ENCODE measurements at places on chromosomes 7 and 10.

DNA sequence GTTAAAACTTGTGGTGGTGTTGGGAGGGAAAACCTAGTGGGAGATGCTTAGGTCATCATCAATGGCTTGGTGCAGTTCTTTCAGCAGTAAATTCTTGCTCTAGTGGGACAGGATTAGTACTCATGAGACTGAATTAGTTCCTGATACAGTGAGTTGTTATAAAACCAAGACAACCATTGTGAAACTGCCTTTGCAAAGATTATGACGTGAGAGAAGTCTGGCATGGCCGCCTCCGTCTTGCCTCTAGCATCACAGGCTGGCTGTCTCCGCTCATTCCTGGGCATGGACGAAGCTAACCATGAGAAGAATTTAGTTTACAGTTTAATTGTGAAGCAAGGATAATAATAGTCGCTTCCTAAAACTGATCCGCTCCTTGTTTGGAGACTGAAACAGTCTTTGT lies 186.4 kb downstream of the KIF20B start:
- no peak for DNase-seq

DNA sequence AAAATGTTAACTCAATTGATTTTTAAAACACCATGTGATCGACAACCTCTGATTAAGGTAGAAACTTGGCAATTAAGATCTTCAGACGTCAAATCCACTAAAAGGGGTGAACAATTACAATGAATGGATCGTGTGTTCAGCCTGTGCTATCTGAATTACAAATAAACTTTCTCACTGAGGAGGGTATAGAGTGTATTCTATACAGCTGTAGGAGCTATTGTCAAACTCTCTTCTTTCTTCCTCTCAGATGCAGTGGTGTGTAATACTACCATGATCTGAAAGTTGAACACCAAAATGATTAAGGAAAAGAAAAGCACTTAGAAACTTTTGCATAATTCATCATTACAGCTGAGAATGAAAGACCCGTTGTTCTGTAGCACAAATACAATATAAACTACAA lies 32.2 kb upstream of the MACC1 start:
- DNase-seq = no peak

DNA sequence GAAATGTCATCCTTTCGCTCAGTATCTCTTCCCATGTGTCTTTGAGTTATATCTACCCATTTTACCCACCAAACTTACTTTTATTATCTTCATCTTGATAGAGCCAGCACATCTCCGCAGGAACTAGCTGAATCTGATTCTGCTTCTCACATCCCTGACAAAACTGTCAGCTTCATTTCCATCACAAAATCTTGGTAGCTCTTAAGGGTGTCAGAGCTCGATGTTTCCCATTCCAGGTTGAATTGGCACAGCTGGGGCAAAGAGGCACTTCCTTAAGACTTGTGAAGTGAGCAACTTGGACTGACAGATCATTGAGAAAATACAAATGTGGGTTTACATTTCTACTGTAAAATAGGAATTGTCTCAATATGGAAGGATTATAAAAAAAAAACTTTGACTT lies 434.5 kb downstream of the SUGCT start:
- DNase-seq = no peak

- DNase-seq = no peak
Observed at GRCh38 chr7:69129524-69129923, 468.8 kb upstream of the AUTS2 start.

DNA sequence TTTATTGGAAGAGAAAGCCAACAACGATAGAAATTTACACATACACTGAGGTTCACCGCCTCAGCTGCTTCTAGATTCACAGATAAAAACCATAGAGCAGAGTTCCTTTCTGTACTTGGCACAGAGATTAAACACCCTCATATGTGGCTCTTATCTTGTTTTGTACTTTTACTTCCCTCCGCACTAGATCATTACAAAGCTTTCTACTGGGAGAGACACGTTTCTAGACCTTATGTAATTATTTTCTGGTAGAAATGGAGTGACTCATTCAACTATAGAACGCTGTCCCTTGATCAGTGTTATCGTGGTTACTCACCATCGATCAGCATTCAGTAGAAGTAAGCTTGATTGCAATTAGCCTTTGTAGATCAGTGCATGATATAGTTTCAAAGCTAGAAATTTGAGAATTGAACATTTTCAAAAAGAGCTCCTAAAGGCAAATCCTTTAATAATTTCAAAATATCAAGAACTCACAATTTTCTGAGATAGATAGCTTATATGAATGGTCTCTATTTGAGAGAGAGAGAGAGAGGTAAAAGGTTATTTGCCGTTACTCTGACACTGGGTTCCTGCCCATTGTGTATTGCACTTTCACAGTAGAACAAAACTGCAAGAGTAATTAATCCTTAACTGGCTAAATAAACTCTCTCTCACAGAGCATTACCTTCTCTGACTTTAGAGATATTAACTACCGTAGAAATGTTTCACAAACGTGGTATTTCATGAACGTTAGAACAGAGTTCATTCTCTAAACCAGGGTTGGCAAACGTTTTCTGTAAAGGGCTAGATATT lies 26.1 kb upstream of the DNAJC1 start:
- DNase-seq = no peak

DNA sequence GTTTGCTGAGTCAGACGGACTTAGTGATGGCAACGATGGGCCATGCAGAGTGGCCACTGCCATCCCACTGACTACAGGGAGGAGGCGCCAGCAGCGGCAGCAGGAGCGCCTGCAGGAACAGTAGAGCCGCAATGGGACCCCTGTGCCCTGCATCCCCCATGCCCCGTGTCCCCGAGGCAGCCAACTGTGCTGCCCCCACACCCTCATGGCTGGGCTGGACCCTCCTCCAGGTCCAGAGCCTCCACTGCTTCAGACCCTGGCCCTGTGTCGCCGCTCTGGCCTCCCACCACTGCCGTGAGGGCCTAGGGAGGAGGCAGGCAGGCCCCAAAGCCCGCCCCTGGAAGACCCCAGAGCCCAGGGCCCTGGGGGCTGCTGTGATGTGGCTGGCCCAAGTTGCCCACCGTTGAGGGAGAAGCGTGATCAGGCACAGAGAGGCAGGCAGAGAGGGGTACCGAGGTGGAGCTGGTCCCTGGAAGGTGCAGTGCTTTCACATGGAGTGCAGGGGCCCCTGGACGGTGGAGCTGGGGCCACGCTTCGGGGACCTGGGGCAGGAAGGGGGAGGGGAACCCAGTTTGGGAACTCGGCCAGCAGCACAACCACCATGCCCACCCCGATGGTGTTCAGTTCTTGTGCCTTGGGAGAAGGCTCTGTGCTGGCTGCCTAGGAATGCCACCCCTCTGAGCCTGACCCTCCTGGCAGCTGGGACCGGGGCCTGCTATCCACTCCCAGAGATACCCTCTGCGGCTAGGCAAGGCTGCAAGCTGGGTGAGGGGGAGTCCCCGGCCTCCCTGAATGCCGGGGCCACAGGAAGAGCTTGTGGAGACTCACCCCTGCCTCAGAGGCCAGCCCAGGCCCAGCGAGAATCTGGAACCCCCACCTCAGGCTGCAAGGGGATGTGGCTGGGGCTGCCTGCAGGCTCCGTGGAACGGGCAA lies 32.6 kb downstream of the DKK1 start:
- DNase-seq = no peak

GRCh38 chr7:25894902-25895791 lies 256.9 kb upstream of the NFE2L3 start:
- no peak for DNase-seq

DNA sequence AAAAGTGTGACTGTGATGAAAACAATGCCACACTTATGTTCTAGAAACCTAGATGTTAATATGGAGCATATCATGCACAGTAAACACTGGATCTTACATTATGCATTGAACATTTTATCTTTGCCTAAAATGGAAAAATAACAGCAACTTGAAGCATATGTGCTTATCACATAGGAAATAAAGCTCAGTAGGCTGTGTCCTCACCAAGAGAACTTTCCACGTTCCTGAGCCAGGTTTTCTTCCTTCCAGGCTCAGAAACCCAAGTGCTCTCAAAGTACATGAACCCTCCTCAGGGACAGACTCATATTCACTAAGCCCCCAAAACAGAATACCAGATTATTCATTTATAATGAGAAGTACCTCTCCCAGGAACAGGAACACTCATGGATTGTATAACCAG lies 79.4 kb upstream of the PRKAR2B start:
- DNase-seq = no peak

DNA sequence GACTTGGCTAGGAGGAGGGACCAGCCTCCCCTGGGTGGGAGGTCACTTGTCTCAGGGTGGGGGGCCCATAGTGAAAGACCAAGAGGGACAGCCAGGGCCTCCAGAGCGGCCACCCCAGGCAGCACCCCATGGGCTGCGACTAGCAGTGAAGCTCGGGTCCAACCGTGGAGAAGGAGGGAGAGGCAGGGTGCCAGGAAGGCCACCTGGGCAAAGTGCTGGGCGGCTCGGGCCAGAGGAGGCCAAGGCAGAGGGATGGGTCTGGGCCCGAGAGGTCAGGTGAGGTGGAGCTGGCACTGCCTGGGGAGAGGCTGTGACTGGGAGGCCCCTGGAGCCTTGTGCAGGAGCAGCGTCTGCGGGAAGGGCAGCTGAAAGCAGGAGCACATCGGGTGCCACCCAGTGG lies 41.8 kb downstream of the CLRN3 start:
- DNase-seq = no peak

DNA sequence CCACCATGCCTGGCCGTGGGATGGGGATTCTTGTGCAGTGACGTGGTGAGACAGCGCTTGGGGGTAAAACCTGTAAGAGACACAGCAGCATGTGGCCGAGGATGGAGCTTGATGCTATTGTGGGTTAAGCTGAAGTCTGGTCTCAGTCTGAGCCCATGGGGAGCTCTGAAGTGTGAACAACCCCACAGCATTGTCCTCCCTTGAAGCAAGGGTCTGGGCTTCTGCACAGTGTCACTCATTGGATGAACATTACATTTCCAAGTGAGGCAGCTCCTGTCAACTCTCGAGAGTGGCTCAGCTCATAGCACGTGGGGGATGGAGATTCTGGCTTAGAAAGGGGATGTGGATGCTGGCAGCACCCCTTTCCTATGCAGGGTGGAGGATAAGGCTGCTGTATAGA lies 32.2 kb upstream of the ZNF438 start:
- no peak for DNase-seq

GRCh38 chr10:63627396-63627795 lies 106.2 kb downstream of the REEP3 start:
- DNase-seq = no peak

Measured in dorsolateral prefrontal cortex (tissue), 122 donors.